ENCODE measurements at places on chromosomes 3 and 15.

DNA sequence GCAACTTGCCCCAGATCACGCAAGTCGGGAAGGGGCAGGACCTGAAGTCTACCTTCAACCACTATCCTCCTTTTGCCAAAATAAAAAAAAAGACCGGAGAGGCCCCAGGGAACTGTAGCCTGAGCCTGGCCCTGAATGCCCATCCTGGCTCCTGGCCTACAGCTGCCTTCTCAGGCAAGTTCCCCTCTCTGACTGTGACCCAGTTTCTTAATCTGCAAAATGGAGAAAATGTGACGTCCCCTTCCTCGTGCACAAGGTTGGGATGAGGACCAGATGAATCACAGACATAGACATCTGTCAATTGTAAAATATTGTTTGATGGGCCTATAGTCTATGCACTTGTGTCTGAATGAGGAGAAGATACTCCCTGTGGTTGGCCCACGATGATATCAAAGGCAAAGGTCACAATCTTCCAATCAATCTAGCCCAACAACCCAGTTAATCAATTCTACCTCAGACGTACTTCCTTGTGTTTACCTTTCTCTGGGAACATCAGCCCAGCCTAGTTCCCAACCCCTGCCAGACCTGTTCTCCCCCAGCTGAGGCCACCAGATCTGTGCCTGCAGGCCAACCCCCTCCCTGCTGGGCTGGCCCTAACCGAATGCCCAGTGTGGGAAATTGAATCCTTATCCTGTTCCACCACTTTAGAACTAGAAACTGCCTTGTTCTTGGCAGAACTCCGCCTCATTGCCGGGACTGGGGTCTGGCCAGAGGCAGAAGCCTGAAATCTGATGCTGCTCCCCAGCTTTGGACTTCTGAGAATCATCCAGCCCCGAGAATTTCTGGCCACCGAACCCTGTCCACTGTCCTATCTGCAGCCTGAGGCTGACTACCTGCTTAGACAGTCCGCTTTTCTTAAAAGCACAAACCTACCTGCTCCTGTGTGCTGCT, 101.8 kb upstream of the LIPC start:
- no peak for DNase-seq

DNA sequence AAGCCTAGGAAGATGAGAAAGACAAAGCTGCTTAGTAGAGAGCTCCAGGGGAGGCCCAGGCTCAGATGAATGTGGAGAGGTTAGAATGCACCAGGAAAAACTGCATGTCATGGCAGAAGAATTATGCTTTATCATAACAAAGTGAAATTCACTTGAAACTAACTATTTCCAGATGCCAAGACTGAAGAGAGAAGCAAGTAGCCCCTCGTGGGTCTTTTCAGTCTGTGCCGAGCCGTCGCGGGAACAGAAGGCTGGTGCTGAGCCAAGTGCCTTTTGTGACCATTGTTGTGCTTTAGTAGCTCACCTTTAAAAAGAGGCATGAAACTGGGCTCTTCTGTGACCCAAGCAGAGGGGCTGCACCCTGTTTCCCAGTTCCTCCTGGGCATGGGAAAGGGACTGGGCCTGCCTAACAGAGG, 73.2 kb downstream of the CHDH start:
- DNase-seq = no peak

DNA sequence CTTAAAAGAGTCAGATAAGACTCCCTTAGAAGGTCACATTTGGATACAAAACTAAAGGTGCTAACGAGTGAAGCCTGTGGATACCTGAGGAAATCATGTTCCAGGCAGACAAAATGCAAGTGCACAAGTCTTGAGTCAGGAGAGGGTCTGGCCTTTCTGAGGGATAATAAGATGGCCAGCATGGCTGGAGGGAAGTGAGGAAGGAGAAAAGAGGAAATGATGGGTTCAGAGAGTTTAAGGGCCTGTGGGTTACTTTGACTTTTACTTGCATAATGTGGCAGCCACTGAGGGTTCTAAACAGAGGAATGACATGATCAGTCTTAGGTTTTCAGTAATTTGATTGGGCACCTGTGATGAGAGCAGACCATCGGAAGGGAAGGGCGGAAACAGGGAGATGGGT, 3.5 kb upstream of the ROPN1B start:
- DNase-seq = no peak

DNA sequence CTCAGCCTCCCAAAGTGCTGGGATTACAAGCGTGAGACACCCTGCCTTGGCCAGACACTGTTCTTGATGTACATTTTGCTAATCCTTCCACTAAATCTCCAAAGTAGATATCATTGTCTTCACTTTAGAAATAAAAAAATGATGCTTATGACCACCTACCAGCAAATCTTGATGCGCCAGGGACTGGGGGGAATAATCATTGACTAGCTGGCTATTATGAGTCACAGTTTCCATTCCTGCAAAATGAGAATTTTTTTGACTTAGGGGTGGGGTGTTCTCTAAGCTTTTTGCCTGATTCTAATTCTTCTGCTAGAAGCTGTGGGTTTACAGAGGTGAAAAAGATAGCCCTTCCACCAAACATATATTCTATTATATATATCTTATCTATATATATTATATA, 17.1 kb upstream of the RFC4 start:
- DNase-seq = no peak

GRCh38 chr3:177724020-177724638, 526.8 kb upstream of the TBL1XR1 start:
- DNase-seq = no peak

GRCh38 chr15:66789029-66790025, 87.3 kb downstream of the SMAD6 start:
- DNase-seq = no peak

- no peak for DNase-seq
Observed at GRCh38 chr3:124246376-124246775, 254.5 kb upstream of the ROPN1 start.

DNA sequence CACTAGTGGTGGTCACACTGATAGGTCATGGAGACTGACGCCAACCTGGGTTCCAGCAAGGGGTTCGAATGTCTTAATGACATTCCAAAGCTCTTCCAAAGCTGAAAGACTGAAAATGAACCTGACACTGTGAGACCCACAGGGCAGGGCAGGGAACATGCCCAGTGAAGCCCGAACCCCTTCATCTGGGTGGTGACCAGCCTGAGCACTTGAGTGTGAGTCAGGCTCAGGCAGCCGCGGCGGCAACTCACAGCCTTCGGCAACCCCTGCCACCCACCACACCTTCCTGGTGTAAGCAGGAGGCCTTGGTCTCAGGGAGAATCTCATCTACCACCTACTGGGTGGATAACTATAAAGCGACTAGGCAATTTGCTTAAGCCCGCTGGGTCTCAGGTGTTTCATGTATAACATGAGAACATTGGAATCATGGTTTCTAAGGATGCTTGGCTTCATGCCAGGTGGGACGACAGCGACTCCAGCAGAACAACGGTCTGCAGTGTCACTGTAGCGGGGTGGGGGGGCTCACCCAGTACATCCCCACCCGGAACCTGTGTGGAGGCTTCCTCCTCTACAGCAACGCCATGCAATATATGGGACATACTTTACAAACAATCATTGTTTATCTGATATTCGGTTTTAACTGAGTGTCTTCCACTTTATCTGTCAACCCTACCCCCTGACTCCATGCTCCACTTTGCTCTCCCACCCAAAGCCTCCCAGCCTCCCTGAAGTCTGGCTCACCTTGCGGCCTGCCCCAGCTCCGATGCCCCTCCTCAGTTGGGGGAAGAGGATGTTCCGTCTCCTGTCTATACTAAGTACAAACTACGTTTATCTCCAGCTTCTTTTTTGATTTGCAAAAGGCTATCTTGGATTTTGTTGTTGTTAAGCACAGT, 125.0 kb upstream of the MEF2A start:
- no peak for DNase-seq

DNA sequence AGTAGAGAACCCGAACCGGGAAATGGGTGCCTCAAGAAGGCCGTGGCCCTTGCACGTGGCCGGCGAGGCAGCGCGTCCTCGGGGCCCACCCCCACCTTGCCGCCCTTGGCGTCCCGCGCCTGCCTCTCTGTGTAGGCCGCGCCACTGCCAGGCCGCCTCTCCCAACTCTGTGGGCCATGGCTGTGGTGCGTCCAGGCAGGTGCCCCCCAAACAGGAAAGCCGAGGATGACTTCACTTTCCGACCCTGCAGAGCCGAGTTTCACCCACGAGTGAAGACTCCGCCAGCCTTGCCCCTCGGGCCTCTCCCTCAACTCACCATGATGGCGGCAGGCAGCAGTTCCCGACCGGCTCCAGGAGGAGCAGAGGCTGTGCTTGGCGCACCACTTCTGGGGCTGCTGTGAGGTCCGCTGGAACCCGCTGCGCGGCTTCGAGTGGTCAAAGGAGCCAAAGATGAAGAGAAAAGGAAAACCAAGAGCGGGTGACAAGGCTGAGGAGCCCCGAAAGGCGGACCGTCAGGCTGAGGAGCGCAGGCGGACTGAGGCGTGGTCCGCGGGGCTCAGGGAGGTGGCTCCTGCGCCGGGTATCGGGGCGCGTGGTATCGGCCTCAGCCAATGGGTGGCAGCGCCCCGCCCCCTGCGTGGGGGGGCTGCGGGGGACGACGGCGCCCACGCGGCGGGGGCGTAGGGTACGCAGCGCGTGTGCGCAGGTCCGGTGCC, at the start of gene DAZL:
TSS of gene DAZL (minus strand) at position 537 of the 716 bp plus-strand sequence. CDS start at position 319, 218 bp downstream.
- no peak for DNase-seq

DNA sequence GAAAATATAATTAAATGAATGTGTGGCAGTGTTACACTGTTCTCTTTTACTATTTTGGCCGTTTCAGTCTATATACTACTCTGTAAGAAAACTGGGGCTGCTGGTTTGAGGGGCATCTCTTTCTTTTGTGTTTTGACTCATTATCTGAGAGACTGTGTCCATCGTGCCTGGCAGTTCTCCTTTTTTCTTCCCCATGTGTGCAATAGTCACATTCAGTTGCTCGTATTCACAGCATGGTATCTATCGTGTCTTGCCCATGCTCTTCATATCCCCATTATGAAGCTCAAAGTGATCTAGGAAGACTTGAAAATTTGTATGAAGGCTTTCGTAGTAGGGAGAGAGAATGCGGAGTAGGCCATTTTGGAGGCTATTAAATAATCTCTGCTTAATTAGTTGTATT, 29.8 kb upstream of the FAH start:
- DNase-seq = no peak

GRCh38 chr3:53022647-53023046, 23.2 kb downstream of the SFMBT1 start:
- DNase-seq = no peak

- no peak for DNase-seq
Observed at GRCh38 chr15:28021281-28022039, 77.7 kb downstream of the OCA2 start.

DNA sequence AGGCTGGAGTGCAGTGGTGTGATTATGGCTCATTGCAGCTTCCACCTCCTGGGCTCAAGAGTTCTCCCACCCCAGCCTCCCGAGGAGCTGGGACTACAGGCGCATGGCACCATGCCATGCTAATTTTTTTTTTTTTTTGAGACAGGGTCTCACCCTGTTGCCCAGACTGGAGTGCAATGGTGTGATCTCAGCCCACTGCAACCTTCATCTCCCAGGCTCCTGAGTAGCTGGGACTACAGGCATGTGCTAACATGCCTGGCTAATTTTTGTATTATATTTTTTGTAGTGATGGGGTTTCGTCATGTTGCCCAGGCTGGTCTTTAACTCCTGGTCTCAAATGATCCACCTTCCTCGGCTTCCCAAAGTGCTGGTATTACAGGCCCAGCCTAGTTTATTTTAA, 4.0 kb downstream of the TEX9 start:
- DNase-seq = no peak

DNA sequence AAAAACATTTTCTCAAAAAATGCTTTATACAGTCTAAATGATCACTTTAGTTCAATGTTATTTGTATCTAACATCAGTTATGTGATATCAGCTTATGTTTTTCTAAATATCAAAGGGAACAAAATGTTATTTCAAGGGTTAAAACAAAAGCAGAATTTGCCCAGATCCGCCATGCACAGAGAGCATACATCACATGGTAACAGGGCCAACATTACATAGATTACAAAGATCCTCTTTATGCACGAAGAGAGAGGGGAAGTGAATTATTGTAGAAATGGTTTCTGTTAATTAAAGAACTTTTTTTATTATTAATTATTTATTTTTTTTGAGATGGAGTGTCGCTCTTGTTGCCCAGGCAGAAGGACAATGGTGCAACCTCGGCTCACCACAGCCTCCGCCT, 100.8 kb upstream of the MME start:
- DNase-seq = no peak

GRCh38 chr15:75677465-75678323, 30.0 kb downstream of the SNX33 start:
- no peak for DNase-seq

DNA sequence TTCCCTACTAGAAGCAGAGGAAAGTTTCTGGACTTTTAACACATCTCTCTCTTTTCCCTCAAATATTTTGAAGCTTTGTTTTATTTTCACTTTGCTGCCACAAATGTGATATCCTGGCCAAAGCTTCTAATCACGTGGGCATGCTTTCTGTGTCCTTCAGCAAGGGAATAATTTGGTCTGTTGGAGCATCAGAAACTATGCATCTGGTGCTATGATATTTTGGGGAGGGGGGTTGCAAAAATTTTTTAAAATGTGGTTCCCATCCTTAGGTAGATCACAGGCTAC, 254.2 kb downstream of the GAP43 start:
- DNase-seq = no peak

DNA sequence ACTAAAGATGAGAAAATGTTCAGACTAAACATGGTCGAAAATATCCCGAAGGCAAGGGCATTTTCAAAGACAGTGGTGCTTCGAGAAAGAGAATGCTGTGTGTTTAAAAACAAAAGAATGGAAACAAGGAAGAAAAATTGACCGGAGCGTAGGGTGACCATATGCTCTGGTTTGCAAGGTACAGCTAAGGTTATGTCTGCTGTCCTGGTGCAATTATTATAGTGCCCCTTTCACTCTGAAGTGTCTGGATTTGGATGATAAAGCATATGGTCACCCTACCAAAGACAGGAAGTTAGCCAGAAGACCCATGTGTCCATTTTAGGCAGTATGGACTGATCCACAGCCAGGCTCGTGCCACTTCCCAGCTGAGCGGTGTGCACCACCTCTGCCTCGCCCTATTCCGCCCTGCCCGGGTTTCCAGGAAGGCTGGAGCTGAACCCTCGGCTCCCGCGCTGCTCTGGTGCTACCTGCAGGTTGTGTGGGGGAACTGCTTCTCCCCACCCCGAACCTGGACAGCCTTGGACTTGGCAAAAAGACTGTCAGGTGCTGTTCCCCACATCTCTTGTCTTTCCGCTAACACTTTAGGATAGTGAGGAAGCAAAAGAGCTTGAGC, 25.2 kb downstream of the GOLGA6D start:
- no peak for DNase-seq

DNA sequence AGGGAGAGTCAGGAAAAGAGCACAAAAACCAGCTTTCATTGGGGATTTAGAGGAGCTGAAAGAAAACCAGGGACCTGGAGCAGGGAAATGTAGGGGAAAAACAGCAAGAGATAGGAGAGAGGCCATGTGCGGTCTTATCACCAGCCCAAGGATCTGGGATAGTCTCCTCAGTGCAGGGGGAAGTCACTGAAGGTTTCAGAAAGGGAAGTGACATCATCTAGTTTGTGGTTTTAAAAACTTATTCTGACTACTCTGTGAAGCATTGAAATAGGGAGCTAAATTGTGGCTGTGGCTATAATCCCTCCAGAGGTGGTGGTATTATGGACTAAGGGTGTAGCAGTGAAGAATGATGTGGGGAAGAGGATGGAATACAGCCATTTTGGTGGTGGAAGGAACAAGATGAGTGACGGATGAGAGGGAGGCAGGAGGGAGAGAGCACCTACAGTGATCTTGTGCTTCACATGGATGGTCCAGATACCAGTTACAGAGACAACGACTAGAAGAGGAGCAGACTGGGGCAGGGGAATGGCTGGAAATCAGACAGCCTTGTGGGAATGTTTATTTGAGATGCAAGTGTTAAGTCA, 72.7 kb downstream of the HMG20A start:
- DNase-seq = peak; percentile 6
